ENCODE measurements at places on chromosomes 1 and 21. TPM values are rescaled to one million over a fixed set of nuclear protein-coding genes. Genes with fewer than 3 reads are reported as not detected.
A peak's percentile ranks its signal among the peaks of the same experiment; 100 is the strongest.

The GSTM1 gene
- total RNA-seq, result not detected

The HRNR gene
- not detected for total RNA-seq

The HPDL gene
- 0.60 TPM for total RNA-seq

The COL8A2 gene
- 1.6 TPM for total RNA-seq

The NBPF6 gene
- not detected for total RNA-seq

The MYOM3 gene
- total RNA-seq, result not detected

The CDC42BPA gene
- 51.6 TPM for total RNA-seq

The HUNK gene
- total RNA-seq, result under 0.01 TPM

DNA sequence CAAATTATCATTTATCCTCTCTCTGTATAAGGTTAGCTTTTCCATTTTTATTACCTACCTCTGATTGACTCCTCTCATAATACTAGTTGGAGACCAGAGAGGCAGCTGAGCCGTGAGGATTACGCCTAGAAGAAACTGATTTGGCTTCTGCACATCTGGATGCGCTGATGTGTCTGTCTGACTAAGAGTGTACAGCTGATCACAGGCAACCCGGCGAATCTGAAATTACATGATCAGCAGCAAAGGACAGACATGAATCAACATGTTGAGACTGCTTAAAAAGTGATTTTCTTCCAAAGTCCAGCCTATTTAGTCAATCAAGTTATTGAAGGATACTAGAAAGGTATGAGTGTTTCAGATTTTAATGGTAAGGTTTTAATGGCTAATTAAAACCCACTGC is 81.2 kb downstream of the PCSK9 start:
- DNase-seq, result no peak

DNA sequence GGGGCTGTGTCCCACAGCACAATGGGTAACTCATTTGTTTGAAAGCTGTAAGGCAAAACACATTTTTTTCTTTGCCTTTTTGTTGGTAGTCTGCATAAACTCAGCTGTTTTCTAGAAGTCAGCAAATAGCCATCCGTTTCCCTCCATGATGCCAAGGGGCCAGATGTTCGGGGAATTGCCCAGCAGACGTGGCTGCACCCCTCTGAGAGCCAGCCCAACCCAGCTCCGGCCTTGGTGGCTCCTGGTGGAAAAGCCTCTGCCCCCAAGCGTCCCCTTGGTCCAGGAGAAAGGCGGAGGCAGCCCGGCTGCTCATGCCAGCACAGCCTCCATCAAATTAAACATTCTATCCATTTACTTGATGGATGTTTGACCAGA is 58.4 kb upstream of the ADARB1 start:
- no peak for DNase-seq

DNA sequence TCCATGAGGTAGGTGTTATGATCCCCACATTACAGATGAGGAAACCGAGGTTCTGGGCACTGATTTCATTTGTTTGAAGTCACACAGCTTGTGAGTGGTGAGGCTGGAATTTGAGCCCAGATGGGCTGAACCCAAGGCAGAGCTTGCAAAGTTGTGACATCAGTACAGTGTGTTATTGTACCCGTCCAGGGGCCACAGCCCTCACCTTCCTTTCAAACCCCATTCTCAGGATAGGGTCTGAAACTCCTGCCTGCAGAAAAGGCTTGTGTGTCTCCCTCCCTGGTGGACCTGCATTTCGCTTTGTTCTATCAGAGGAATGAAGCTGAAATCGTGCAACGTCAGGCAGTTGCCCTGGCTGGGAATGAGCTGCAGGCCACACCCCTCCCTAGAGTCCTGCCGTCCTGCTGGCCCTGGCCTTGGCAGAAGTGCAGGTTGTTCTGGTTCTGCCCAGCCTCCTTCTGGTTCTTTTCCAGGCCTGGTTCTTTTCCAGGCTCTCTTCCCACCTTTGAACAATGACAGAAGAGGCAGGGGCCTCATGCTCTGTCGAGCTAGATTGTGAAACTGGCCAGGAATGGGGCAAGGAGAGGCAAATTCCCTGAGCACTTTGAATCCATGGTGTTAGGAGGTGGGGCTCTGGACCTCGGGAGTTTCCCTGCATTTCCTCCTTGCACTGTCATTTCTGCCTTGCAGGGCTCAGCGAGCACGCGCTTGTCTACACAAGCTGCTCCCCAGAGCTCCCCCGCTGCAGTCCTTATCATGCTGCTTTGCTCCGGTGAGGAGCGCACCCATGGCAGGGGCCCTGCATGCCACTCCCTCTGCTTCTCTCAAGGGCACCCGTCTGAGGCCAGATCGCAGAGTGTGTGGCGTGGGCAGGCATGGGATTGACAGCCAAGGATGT is 8.2 kb upstream of the MYOM3 start:
- no peak for DNase-seq

GRCh38 chr1:231665726-231666125 is 39.1 kb downstream of the DISC1 start:
- no peak for DNase-seq

DNA sequence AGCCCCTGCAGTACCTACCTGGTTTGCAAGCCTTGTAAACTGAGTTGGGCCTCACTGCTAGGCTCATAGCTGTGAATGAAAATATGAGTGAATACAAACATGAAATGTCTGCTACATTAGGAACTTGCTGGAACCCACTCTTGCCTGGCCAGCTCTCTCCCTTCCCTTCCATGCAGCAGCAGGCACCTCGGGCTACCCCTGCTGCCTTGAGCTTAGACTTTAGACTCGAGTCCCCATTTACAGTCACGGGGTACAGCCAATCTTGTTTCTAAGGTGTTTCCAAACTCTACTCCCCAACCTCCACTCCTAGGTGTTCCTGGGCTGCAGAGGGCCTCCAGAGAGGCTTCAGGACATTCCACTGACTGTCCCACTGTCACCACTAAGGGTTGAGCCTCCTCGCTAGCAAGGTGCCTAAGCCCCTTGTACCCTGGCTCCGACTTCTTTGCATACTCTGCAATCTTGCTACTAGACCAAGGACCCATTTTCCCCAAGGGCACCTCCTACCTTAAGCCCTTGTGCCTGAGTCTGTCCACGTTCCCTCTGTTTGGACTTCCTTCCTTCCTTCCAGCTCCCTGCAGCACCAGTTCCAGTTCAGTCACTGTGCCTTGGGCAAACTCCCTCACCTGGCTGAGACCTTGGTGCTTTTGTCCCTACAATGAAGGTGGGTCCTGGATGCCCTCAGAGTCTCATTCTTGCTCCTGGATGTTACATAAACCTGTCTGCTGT is 36.9 kb downstream of the CDK18 start:
- DNase-seq, result no peak

GRCh38 chr1:238639861-238640260 is 746.5 kb upstream of the CHRM3 start:
- DNase-seq, result no peak

GRCh38 chr1:222784916-222785315 is 29.9 kb upstream of the DISP1 start:
- no peak for DNase-seq

- no peak for DNase-seq
These were observed 10.0 kb downstream of the ARMH1 start for GRCh38 chr1:44684525-44684924.

DNA sequence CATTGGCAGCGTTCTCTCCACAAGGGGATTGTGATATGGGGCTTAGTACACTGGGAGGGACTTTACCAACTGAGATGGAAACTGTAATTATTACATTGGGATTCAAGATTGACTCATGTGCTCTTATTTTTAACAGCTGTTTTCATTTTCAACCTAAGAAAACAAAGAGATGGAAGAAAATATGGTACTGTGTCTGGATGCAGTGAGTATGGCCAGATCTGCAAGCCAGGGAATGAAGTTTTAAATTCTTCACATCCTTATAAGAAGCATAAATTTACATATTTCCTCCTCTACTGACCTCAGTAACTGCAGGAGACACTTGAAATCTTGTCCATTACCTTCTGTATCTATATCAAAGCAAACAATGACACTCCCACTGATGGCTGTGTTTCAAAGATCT is 81.5 kb upstream of the EDEM3 start:
- DNase-seq, result no peak

DNA sequence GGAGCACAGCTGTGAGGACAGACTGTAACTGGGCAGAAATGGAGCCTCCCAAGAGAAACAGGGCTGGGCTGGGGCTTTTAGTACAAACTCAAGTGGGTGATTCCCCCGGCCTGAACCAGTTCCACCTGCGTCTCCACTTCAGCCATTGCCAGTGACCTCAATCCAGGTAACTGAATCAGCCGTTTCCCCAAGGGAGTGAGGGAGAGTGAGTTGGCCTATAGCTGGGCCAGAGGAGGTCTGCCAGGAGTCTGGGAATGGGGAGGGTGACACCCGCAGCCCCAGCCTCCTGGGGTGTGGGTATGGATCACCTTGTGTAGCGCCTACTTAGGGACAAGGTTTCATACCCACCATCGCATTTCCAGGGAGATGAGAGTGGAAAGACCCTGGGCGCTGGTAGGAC is 8.5 kb downstream of the SLC26A9 start:
- DNase-seq, result no peak

- DNase-seq, result no peak
These were observed 125.2 kb upstream of the KCNJ6 start for GRCh38 chr21:38041493-38041892.

DNA sequence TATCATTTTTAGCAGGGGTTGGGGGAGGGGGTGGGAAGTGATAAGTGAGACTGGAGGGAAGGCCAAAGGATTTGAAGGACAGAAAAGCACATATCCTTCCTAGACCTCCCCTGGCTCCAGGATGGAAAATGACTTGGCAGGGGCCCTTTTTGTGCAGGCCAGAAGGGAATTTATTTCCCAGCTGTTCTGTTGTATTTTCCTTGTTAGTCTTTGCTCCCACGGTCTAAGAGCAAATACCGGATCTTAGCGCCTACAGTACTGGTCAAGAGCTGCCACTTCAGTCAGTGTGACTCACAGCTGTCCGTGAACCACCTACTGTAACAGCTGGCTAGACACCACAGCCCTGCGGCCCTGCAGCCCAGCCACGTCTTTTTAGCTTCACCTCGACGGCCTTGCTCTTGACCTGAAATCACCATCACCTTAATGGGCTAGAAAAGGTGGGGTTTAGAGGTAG is 51.0 kb upstream of the ERRFI1 start:
- peak; percentile 98 for DNase-seq

GRCh38 chr1:68795956-68796355 is 299.1 kb upstream of the DEPDC1 start:
- DNase-seq, result no peak

DNA sequence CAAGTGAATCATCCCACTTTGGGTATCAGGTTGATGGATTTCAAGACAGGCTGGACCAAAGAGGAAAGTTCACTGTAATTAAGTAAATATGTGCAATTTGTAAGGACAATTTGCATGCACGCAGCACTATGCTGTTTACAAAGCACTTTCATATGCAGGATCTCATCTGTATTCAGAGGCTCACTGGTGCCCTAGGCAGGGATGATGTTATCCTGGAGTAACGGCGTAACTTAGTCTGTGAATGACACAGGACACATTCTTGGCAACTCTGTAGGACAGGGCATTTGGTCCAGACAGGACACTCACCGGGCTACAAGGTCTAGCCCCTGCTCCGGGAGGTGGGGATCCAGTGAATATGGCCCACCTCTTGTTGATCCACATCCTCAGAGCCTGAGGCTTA is 365.4 kb upstream of the DUSP10 start:
- no peak for DNase-seq

DNA sequence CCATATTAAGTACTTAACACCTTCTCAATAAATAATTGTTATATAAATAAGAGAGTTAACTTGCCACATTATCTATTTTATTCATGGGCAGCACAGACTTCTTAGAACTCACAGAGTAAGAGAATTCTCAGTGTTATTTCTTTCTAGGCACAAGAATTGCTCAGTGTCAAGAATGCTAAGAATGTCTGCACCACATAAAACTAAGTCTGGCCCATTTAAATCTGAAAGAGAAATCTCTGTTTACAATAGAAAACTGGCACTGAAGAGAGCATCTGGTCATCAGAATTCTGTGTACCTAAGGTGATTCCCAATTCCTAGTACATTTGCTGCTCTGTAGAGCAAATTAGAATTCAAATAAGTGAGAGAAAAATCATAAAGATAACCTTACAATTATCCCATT is 3.8 kb downstream of the OR10K2 start:
- no peak for DNase-seq

DNA sequence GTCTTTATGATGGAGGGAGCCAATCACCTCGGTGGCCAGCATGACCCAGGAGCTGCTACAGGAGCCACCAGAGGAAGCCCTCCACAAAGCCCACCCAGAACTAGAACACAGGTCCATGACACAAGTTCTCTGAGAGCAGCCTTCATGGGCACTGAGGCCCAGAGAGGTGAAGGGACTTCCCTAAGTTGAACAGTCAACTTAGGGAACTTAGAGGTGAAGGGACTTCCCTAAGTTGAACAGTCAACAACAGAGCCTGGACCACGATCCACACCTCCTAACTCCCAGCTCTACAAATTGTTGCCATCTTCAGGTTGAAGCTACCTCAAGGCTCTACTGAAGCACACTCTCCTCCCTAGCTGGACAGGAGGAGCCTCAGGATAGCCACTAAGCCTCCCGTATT is 132.7 kb downstream of the CCDC185 start:
- DNase-seq, result no peak

DNA sequence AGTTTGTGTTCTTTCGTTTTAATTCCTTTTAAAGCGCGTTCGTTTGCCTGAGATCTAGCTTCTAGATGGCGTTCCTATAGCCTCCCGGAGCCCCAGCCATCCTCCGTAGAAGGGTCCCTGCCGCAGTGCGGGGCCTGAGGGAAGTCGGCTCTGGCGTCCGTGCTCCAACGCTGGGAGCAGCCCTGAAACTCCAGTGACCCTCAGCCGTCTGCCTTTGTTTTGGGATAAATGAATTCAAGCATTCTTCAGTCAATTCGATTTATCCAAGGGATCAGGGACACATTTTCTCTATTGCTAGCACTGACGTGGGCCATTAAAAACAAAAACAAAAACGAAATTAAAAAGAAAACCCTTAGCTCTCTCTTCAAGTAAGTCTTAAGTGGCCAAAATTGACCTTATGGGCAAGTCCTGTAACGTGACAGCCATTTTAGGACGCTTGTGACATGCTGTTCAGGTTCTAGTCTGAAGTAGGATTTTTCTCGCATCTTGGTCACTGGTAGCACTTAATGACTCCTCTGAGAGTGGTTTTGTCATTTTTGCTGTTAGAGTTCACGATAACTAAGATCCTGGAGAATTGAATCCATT is 742 bp upstream of the HSPA13 start:
- no peak for DNase-seq

DNA sequence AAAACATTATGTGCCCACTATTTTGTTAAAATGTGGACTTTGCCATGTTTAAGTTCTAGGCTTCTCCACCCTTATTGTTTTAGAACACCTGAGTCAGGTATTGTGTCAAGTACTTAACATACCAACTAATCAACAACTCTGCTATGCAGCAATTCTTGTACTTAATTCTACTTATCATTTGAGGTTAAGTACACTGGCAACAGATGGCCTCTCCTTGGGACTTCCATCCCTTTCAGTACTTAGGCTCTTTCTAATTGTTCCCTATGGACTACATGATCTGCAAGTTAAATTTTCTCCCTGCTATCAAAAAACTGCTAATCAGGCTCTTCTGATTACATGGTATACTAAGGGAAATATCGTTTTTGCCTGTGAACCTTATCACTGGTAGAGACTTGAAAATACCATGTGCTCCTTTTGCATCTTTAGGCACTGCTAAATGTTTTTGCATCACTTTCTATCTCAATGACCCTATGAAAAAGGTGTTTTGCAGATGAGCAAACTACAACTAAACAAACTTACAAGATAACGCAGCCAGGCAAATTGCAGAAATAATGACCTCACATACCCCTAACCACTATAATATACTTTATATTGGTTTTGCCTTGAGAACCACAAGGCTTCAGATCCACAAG is 18.9 kb downstream of the SFPQ start:
- DNase-seq, result no peak

Data from lung microvascular endothelial cell (primary cell).